Cerebellar cortex (tissue), 1 donor: ENCODE measurements at places on chromosomes 6 and 20.

DNA sequence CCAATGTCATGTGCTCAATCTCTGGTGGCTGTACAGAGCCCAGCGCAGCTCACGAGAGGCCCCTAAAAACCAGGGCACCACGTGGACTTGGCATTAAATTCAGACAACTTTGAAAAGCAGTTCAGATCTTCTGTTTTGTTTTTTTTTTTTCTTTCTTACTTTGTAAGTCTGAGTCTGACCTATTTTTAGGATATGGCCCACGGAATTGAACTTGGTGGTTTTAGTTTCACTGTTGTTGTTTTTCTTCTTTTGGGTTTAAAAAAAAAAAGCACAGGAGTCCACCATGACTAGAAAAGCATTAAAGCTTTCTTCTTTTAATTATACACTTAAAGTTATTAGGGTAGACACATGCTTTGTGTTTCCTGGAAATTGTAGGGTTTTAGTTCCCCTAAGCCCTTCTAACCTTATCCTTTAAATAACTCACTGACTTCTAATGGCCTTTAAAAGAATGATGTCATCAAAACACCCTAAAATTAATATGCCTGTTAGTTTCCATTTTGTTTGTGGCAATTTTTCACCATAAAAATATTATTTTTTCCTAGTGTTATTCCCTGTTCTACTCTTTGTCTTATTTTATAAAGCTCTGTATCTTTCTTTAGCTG is 48.5 kb upstream of the CCN2 start:
- no peak for DNase-seq

DNA sequence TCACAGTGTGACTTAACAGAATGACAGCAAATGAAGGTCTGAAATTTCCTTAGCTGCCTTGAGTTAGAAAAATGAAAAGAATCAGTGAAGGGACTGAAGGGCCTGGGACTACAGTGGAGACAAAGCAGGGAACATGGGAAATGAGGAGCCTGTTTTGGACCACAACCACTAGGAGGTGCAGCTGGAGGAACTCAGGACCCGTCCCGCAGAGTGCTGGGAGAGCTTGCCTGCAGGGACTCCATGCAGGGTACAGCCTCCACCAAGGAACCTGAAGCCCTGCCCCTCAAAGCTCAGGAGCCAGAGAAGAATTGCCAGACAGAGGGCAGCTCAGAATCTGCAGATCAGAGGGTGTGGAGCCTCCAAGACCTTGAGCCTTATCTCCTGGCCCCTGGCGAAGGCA is 50.7 kb downstream of the LRFN2 start:
- DNase-seq: no peak

GRCh38 chr6:32194825-32195651 is 2.6 kb upstream of the GPSM3 start:
- peak; percentile 81 for DNase-seq

- no peak for DNase-seq
These were observed 261.5 kb upstream of the SOX4 start for GRCh38 chr6:21332077-21332476.

DNA sequence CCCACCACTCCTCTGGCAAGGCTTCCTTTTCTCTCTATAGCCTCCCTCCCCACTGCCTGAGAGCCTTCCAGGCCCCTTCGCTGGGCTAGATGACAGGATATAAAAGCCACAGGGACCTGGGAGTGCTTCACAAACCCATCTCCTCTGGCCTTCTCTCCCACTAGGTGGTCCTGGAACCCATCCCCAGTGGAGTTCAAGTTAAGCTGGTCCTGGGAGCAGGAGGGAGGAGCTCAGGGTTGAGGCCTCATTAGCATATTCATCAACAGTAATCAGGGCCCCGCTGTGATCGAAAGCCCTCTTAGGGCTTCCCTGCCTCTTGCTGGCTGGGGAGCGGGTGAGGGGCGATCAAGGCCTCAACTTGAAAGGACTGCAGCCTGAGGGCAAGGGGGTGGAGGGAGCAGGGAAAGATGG is 9.1 kb downstream of the EBF4 start:
- no peak for DNase-seq

DNA sequence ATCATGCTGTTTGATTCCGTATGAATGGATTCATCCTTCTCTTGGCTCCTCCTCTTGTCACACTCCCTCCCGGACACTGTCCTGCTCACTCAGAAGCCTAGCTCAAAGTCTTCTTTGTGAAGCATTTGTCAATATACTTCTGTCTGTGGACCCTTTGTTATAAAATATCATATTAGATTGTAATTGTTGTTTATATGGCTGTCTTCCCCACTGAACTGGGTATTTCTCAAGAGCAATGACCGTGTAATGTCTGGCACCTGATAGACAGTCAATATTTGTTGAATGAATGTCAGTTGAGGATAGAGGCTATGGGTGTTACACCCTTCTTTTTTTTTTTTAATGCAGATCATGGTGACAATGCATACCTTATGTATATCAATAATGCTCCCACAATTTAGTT is 335.3 kb downstream of the SOX4 start:
- no peak for DNase-seq

DNA sequence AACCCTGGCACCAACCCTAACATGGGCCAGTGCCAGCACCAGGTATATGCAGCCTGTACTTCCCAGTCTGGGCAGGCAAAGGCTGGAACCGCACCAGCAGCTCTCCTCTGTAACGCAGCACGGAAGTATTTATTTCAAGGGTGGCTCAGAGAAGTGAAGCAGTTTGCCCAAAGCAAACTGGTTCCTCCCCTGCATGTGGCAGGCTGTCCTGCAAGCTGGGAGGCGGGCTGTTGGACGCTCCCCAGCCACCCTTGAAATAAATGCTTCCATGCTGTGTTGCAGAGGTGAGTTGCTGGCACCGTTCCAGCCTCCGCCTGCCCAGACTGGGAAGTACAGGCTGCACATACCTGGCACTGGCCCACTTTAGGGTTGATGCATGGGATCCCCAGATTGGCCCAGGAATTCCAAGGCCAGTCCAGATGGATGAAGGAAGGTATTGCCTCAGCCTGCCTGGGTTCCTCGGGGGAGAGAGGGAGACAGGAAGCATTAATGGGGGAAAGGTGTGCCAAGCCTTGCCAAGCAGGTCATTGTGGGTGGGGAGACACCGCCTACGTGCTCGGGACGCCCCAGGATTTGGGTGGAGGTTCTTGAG is 49.8 kb downstream of the PPARD start:
- DNase-seq: peak; percentile 63

- peak; percentile 66 for DNase-seq
These were observed 352.1 kb downstream of the MMUT start for GRCh38 chr6:49110916-49111315.

DNA sequence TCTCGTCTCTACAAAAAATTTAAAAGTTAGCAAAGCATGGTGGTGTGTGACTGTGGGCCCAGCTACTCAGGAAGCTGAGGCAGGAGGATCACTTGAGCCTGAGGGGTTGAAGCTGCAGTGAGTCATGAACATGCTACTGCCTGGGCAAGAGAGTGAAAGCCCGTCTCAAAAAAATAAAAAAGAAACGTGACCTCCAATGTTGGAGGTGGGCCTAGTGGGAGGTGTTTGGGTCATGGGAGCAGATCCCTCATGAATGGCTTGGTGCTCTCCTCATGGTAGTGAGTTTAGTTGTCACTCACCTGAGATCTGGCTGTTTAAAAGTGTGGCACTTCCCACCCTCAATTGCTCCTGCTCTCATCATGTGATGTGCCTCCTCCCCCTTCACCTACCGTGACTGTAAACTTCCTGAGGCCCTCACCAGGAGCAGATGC is 24.3 kb downstream of the RBL1 start:
- DNase-seq: no peak

DNA sequence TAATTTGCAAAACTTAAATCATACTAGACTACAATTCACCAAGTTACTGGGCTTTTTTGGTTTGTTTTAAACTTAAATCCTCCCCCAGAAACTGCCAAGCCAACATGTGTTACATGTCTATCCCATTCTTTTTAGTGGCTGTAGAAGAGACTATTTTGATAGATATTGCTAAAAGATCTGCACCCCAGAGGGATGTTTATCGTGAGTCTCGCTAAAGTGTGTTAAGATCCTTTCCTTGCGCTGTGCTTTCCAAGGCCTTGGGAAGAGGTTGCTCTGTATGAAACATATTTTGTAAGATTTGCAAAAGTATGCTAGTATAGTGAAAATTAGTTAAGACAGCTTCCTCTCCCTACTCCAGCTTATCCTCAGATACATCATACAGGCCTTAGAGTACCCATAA is 63.0 kb downstream of the GPX5 start:
- no peak for DNase-seq

GRCh38 chr20:58470336-58471192 is 44.6 kb downstream of the APCDD1L start:
- DNase-seq: no peak

DNA sequence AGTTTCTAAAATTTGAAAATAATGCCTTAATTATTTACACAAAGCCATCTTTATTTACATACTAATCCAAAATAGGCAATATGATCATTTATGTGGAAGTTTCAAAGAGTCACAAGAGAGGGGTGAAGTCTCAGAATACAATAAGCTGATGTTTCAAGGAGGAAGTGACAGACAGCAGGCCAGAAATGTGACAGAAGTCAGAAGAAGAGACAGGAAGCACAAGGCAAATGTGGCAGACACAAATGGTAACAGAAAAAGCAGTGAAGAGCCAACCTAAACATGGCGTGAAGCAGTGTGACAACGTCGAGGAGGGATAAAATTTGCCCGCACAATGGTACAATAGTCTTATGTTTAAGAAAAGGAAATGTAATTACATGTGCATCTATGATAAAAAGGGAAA is 59.8 kb downstream of the SHPRH start:
- peak; percentile 23 for DNase-seq

- no peak for DNase-seq
These were observed 116.5 kb upstream of the EDN1 start for GRCh38 chr6:12173661-12174060.

DNA sequence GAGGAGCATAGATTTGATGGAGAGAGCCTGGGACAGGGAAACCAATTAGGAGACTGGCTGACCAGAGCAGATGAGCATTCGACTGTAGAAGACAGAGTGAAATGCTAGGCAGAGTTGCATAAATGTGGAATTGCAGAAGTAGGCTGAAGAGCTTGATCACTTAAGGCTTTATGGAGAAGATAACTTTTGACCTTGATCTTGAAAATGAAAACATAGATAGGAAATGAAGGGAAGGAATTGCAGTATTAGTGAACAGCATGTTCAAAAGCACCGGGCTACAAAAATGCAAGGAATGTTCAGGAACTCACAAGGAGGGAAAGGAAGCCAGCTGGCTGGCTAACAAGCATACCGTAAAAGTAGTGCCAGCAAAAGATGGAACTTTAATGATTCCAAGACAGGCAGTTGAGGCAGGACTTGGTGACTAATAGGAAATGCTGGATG is 20.5 kb upstream of the LTV1 start:
- no peak for DNase-seq

GRCh38 chr6:127210725-127211124 is 55.9 kb upstream of the RNF146 start:
- no peak for DNase-seq
